ENCODE measurements at places on chromosomes 3 and 15.

GRCh38 chr3:120741837-120742197 is 499 bp downstream of the RABL3 start:
- peak; percentile 54 for DNase-seq

GRCh38 chr3:187811585-187812250 is 66.5 kb upstream of the BCL6 start:
- DNase-seq = peak; percentile 72

GRCh38 chr3:194462936-194463335 is 23.9 kb downstream of the ATP13A3 start:
- DNase-seq = no peak

- DNase-seq = no peak
Observed at GRCh38 chr3:121895736-121896135, 1.5 kb downstream of the SLC15A2 start.

GRCh38 chr3:43769097-43769884 is 78.6 kb downstream of the ABHD5 start:
- peak; percentile 99 for DNase-seq

- DNase-seq = peak; percentile 38
Observed at GRCh38 chr3:12393894-12394293, 90.4 kb upstream of the TSEN2 start.

DNA sequence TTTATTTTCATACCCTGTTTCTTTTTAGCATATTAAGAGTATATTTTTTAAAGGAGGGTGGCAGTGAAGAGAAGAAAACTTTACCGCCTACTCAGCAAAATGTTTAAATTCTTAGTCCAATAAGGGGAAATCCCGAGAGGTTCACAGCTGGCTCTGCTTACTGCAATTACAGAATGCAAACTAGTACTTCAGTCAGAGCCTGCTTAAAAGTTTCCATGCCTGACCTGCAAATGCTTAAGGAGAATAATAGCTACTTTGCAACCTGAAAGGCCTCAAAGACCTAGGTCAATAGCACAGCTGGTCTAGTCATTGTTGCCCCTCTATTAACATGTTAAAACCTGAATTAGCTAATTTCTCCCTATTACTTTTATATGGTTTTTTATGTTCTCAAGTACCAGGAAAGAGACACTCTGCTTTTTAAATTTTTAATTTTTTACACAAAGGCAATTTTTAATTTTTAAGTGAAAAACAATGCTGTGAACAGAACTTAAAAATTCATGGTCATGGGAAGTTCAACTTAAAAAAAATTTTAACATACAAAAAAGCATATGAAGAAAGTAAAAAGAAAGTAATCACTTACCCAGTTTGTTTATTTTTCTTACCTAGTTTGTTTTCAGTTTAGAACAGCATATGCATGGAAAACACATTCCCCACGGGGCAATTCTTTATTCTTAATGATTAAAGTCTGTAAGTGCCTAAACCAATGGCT is 79.2 kb downstream of the P3H2 start:
- DNase-seq = peak; percentile 34

DNA sequence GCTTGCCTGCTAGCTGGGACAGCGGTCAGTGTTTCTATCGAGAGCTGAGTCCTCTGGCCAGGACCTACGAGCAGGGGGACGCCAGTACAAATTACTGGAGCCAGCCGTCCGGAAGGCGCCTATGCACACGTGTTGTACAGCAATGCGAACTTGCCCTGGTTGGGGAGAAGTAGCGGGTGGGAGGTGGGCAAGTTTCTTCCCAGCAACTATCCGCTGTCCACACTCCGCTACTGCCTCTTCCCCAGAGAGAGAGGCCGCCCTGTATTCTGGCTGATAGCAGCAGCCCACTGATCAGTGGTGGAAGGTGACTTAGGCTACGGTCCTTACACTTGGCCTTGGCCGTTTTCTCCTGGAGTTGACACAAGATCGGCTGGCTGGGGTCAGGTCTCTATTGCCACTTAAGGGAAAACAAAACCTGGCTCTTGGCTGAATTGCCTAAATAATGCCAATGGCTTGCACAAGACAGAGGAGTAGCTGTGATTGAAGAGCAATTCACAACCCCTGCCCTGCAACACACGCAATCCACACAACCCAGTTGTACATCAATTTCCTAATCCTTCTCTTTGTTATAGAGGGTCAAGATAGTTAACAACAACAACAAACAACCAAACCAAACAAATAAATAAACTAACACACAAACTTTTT is 12.8 kb upstream of the SHC4 start:
- no peak for DNase-seq

DNA sequence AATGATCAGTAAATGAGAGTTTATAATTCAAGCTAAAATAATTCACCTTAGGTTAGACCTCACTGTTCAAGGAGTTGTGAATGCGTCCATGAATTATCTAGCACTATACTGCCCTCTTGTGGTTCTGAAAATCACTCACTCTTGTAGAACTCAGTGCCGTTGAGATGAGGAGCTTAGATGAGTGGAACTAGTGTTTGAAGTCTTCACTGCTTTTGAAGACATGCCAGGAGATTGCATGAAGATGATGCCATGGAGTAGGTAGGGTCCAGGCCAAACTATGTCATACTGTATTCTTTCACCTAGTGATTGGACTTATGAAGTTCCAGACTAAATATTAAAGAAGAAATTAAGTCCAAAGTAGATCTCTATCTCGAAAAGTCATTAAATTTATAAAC is 28.8 kb downstream of the LYSMD4 start:
- peak; percentile 87 for DNase-seq

DNA sequence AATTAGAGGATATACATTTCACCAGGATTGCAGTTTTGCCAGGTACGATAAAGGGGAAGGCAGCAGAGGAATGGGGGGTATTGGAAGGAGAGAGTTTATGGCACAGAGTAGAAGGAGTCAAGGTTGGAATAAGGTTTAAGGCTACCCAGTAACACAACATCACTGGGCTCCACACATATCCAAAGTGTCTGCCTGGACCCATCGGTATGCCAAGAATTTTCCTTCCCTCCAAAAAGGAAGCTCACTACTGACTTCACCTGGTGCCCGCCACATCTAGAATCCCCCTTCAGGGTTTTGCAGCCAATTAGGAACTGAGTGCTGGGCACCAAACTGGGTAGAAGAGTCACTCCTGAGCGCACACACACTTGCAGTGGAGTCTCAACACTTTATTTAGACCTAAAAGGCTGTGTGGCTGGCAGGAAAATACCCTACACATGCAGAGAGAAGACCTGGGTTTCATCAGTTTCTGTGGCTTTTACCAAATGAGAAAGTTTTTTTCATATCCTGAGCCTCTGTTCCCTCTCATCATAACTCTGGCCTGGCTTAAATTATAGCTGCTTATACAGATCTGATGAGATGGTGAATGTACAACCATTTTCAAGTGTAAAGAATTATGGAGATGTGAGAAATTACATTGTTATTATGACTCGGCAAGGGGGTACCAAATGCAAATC is 190.8 kb upstream of the LPP start:
- DNase-seq = no peak

- no peak for DNase-seq
Observed at GRCh38 chr3:158520433-158520832, 50.6 kb upstream of the MLF1 start.

DNA sequence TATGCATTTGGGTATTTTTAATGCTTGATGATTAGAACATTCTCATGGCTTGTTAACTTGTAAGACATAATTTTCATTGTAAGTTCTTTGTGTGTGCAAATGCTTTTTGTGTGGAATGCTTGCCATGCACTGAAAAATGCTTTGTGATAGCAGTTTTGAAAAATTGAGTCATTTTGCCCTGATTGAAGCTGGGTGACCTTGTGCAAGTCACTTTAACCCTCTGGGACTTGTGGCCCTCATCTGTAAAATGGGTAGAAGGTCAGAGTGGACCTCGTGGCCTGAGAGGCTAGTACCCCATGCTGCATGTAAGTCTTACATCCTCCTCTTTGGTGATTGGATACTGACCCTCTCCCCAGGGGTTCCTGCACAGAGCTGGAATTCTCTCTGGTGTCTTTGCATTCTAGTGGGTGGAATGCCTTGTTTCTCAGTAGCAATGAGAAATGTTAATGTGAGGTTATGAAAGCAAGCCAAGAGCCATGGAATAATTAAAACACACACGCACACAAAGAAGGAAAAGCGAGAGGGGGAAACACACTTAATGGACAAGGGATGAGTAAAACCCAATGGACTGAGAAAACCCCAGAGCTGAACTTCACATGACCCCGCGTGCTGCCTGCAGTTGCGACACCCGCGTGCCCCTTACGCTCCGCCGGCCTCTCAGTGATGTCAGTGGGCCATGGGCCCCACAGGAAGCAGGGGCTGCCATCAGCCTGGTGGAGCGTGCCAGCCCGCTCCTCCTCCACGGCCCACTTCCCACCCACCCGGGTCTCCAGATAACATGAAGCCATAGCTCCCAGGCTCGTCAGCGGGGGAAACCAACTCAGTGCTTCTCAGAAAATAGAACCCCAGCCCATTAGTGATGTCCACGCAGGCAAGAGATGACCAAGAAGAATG is 44.0 kb downstream of the SMAD3 start:
- DNase-seq = peak; percentile 94

GRCh38 chr3:94291686-94292085 is 228.8 kb downstream of the NSUN3 start:
- DNase-seq = no peak

- DNase-seq = peak; percentile 98
Observed at GRCh38 chr15:78065284-78065872, 12.1 kb downstream of the TBC1D2B start.

GRCh38 chr15:72857331-72858063 is 73.9 kb upstream of the ADPGK start:
- no peak for DNase-seq

Measured in ELR (cell line).